Upper lobe of right lung (tissue), 1 donor: ENCODE measurements at places on chromosomes 1 and 21. TPM values are rescaled to one million over a fixed set of nuclear protein-coding genes. Genes with fewer than 3 reads are reported as not detected.

Gene ATP1A4
- 0.96 TPM for total RNA-seq

DNA sequence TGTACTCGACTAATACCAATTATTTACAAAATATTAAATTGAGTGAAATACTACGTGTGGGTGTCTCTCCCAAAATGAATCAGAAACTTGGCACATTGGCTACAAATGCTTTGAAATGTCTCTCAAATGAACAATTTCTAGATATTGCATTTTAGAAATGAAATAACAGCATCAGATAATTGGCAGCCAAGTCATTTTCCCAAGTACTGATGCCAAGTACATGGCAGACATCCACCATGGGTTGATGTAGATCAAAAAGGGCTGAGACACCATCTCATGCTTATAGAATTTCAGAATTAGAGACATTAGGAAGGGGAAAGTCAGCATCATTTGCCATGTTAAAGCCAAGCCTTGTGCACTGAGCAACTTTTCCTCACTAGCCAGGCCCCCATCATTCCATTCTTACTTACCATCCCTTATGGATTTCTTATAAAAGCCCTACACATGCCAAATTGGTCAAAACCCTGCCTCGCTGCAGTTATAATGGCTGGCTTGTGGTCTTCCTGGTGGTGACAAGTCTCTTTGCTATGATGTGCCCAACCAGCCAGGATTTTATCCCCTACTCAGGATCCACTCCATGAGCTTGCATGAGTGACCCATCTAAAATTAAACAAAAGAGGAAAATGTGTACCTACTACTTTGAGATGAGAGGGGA, 73.1 kb downstream of the GREM2 start:
- DNase-seq = no peak

- DNase-seq = no peak
These were observed 28.1 kb downstream of the KCNA10 start for GRCh38 chr1:110490791-110491451.

DNA sequence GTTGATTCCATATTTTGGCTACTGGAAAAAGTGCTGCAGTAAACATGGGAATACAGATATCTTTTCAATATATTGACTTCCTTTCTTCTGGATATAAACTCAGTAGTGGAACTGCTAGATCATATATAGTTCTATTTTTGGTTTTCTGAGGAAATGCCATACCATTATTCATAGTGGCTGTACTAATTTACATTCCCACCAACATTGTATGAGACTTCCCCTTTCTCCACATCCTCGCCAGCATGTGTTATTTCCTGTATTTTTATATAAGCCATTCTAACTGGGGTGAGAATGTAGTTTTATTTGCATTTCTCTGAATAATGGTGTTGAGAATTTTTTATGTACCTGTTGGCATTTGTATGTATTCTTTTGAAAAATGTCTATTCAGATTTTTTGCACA, 385.2 kb downstream of the NUF2 start:
- DNase-seq = no peak

Gene ARMH1
- total RNA-seq = 5.9 TPM

DNA sequence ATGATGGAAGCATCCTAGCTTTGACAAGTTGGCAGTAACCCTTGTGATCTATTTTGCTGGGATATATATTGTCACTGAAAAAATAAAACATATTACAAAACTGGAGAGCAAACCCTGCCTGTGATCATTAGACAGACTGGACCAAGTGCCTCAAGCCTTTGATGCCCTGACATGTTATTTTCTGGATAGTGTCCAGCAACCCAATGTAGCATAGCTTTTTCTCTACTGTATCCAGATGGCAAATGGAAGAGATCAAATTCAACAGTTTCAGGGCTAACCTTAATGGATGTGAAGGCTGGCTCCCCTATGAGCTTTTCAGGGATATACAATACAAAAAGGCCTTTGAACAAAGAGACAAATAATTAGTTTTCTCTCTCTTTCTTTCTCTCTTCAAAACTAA, 25.1 kb downstream of the WARS2 start:
- no peak for DNase-seq

- DNase-seq = no peak
These were observed 145.1 kb downstream of the CNIH3 start for GRCh38 chr1:224761245-224761644.

Gene MAP10
- 2.1 TPM for total RNA-seq

Gene NHLH1
- not detected for total RNA-seq

Gene CCDC181
- 0.32 TPM for total RNA-seq

Gene LEPR
- 38.0 TPM for total RNA-seq

- DNase-seq = no peak
These were observed 39.7 kb downstream of the DDX20 start for GRCh38 chr1:111795401-111795800.

DNA sequence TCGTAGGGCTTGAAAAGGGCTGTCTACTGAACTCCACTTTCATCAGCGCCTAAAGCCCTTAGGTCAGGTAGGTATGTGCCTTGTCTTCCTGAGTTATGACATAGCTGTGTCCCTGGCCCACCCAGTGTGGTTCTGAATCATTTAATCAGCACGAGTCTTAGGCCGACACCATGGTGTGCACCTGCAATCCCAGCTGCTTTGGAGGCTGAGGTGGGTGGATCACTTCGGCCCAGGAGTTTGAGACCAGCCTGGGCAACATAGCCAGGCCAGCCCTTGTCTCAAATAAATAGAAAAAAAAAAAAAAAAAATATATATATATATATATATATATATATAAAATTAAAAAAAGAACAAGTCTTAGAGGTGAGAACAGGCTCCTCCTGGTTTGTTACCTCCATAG, 15.8 kb downstream of the LRRC71 start:
- no peak for DNase-seq

GRCh38 chr1:20154301-20154831, 15.2 kb downstream of the PLA2G2F start:
- no peak for DNase-seq
